ENCODE measurements at places on chromosomes 6 and 20.

DNA sequence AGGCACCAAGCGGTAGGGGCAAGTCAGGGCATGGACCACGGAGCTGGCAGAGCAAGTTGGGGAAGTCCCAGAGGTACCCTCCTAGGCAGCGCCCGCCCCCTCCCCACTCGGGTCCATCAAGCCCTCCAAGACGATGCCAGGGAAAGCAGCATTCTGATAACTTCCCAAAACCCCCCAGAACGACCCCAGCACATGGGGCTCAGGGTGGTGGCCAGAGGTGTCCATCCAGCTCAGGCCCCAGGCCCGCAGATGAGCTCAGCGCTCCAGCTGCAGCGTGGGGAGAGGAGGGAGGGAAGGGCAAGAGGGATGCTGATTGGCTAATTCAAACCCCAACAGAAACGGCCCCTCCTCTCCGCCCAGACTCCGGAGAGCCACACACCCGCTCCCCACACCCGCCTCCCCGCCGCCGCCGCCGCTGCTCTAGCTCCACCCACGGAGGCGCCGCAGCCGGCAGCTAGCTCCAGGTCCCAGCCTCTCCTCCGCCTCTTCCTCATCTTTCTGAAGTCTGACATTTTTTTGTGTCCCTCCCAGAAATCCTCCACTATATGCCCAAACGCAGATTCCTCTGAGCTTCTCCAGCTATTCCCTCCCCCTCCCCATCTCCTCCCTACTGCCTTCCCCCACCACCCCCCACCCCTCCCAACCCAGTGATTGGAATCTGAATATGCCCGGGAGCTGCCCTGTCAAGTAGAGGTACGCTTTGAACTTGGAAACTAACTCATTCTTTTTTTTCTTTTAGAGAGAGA lies 40.3 kb upstream of the TLDC2 start:
- DNase-seq = peak; percentile 93

DNA sequence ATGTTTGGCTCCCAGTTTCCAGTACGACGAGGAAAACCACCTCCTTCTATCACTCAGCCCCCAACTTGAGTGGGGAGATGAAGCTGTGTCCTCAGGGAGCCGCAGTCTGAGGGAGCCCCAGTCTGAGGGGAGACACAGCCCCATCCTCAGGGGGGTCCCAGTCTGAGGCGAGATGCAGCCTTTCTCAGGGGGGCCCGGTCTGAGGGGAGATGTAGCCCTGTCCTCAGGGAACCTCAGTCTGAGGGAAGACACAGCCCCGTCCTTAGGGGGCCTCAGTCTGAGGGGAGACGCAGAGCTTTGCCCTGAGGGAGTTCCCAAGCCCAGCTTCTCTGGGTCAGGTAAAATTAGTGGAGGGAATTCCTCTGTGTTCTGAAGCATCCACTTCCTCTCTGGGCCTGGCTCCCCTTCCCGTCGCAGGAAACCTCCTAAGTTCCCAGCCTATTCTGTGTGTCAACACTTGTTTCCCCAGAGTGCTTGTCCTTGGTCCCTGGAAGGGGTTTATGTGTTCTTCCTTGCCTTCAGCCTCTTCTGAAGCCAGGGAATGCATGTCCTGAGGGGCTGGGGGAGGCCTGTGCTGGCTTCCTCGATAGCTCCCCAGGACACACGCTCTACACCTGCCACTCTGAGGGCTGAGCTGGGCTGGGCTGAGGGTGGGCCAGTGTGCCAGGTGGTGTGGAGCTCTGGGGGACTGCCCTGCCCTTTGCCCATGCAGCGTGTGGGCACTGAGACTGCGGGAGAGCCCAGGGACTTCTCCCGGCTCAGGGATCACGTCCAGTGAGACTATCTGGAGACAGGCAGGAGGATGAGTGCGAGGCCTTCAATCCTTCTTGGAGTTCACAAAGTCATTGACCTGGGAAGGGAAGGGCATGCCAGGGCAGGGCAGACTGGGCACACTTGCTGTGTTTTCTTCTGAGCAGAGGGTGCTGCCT lies 55.4 kb downstream of the VEGFA start:
- no peak for DNase-seq

DNA sequence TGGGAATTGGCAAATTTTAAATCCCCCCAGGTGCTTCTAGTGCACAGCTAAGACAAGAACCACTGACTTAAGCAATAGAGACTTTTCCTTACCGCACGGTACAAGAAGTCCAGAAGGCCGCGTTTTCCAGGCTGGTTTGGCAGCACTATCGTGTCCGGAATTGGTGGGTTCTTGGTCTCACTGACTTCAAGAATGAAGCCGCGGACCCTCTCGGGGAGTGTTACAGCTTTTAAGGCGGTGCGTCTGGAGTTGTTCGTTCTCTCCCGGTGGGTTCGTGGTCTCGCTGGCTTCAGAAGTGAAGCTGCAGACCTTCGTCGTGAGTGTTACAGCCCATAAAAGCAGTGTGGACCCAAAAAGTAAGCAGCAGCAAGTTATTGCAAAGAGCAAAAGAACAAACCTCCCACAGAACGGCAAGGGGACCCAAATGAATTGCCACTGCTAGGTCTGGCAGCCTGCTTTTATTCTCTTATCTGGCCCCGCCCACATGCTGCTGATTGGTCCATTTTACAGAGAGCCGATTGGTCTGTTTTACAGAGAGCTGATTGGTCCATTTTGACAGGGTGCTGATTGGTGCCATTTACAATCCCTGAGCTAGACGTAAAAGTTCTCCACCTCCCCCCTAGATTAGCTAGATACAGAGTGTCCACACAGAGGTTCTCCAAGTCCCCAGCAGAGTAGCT lies 264.5 kb downstream of the PREX1 start:
- no peak for DNase-seq

GRCh38 chr6:53556986-53557715 lies 12.2 kb upstream of the GCLC start:
- DNase-seq = no peak

GRCh38 chr6:29792123-29793035 lies 35.2 kb upstream of the HLA-G start:
- peak; percentile 25 for DNase-seq

DNA sequence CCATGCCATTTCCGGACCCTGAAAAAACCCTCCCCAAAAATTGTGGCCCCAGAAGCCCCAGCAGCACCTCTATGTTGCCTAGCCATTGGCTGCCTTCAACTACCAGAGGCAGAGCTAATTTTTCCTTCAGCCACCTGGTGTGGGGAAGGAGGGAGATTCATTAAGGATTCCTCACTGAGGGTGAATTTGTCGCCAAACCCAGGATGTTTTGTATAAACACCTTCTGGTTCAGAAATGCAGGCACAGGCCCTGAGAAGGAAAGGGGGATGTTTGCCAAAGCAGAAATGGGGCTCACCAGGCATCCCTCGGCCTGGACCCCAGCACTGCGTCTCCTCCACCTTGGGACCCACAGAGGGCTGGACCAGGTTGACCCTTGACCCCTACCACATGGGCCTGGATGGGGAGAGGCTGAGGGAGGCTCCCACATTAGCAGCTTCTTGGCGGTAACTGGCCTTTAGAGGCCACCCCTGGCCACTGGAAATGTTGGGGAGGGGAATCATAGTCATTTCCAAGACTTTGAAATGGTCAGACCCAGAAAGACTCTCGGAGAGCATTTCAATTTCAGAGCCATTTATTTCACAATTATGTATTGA lies 1.8 kb upstream of the PDRG1 start:
- DNase-seq = no peak

- DNase-seq = peak; percentile 76
These were observed 107.8 kb downstream of the SMLR1 start for GRCh38 chr6:130934848-130935585.

GRCh38 chr6:21270636-21271201 lies 322.8 kb upstream of the SOX4 start:
- no peak for DNase-seq

GRCh38 chr6:36912586-36912985 lies 26.8 kb downstream of the C6orf89 start:
- peak; percentile 90 for DNase-seq

GRCh38 chr6:149235130-149235561 lies 82.4 kb upstream of the TAB2 start:
- peak; percentile 17 for DNase-seq

- DNase-seq = peak; percentile 99
These were observed 9.2 kb downstream of the PEDS1 start for GRCh38 chr20:50144362-50144761.

- DNase-seq = no peak
These were observed 14.3 kb downstream of the CUL9 start for GRCh38 chr6:43196337-43196736.

DNA sequence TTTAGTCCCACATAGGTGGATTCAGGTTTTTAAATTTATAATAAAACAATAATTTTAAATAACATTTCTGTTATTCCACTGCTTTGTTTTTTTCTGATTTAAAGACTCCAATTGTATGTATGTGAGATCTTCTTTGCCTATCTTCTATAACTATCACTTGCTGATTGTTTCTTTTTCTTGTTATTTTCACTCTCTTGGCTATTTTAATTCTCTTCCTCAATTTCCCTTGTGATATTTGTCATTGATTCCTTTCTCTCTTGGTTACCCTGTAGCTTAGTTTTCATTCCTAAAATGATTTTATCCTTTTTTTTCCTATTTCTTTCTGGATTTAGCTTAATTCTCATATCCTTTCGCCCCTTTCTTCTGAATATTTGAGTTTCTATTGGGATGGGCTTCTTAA lies 227.3 kb upstream of the TENT5A start:
- no peak for DNase-seq

DNA sequence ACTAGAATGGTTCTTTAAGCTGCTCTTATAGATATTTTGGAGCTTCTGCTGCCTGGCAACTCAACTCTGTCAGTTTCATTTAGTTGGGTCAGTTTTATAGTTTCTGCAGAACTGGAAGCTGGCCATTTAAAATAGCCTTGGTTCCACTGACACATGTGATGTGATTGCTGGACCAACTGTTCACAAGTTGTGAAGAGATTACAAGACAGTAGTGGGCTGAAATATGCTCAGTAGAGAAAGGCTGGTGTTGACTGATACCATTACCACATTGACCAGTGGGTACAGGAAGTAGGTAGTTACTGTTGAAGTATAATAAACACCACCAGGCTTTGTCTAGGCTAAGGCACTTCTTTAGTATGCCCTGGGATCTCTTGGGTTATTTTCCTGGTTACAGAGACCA lies 39.0 kb downstream of the BCKDHB start:
- DNase-seq = no peak

DNA sequence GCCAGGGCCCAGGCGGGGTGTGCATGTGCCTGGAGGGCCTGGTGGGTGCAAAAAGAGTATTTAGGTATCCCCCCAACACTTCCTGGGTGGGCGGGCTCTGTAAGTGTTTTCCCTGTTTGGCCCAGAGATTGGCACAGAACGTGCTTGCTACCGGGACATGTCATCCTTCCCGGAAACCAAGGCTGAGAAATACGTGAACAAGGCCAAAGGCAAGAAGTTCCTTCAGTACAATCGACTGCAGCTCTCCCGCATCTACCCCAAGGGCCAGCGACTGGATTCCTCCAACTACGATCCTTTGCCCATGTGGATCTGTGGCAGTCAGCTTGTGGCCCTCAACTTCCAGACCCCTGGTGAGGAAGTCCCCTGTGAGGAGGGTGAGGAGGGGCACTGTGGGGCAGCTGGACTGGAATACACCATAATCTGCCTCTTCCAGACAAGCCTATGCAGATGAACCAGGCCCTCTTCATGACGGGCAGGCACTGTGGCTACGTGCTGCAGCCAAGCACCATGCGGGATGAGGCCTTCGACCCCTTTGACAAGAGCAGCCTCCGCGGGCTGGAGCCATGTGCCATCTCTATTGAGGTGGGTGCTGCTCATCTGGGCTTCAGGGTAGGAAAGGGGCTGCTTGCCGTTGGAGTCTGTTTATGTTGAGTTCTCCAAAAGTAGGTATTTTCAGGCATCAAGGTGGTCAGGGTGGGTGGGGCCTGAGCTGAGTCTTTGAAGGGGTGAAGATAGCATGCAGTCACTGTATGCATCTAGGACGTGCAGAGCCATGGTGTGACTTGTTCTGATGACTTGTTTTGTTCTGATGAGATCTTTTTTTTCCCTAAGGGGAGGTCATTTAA lies 35.2 kb downstream of the PLCG1 start:
- no peak for DNase-seq

GRCh38 chr6:15901141-15902115 lies 227.5 kb upstream of the MYLIP start:
- DNase-seq = no peak

- DNase-seq = no peak
These were observed 460.4 kb upstream of the JARID2 start for GRCh38 chr6:14785493-14785790.

DNA sequence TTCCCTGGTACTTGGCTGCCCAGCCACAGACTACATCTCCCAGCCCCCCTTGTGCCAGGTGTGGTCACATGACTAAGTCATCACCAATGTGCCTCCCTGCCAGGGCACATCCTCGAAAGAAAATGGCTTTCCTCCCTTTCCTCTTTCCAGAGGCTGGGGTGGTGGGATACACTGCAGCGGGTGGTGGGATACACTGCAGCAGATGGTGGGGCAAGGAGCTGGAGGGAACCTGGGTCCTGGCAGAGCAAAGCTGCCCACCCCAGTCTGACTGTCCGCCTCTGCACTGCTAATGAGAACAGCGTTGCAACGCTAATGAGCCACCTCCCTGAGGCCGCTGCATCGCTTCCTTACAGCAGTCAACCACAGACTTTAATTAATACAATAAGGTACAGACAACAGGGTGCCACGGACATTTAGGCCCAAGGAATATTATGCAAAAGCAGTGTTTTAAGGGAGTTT lies 125.3 kb downstream of the PREX1 start:
- peak; percentile 54 for DNase-seq

GRCh38 chr20:60669211-60669610 lies 582.9 kb upstream of the CDH4 start:
- no peak for DNase-seq

- DNase-seq = no peak
These were observed 35.8 kb downstream of the PTCHD4 start for GRCh38 chr6:48075181-48075580.

GRCh38 chr6:69465866-69466265 lies 330.9 kb downstream of the LMBRD1 start:
- no peak for DNase-seq

DNA sequence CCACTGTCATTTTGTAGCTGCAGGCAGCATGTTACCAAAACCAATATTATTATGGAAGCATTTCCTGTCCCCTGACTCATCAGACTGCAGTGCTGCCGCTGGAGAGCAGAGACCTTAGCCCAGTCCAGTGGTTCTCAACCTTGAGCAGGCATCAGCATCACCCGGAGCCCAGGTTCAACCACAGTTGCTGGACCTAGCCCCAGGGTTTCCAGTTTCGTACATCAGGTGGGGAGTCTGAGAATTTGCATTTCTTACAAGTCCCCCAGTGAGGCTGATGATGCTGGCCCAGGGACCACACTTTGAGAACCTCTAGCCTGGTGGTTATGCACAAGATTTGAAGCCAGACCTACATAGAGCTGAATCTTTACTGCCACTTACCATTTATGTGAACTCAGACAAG lies 47.3 kb downstream of the LY86 start:
- no peak for DNase-seq

DNA sequence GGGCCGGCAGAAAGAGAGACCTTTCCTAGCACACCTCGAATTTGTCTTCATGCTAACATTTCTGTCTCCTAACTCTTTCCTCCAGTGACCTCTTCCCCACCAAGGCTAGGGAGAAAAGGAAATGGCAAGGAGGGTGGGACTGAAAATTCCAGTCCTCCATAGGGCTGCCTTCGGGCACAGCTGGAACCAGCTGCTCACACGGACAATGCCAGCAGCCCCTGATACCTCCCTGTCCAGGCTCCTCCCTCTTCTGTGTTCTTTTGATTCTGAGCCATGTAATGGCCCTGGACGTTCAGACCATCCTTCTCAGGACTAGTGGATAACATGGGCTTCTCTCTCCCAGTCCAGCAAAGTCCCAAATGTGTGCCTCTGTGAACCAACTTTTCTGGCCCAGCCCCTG lies 29.1 kb upstream of the PHACTR3 start:
- DNase-seq = no peak
